ENCODE measurements at places on chromosomes 7 and 10.

- DNase-seq, result no peak
Observed at GRCh38 chr10:3776796-3777571, 8.0 kb downstream of the KLF6 start.

- DNase-seq, result no peak
Observed at GRCh38 chr7:116528008-116528789, 3.4 kb downstream of the CAV1 start.

- no peak for DNase-seq
Observed at GRCh38 chr10:61153771-61154170, 209.8 kb upstream of the RHOBTB1 start.

DNA sequence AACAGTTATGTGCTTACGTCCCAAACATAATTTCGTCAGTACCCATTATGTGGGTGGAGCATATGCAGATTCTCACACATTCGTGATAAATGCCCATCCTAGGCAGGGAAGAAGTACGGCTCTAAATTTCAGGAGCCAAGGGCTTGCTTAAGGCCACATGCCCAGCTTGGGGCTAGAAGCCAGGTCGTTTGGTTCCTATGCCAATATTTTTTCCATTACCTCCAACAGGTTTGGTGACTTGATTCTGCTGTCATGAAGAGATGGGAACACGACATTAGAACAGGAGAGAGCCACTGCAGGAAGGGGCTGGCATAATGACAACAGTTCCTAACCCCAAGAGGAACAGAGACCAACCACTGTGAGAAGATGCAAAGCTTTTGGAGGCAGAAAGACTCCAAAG, 85.1 kb downstream of the HIPK2 start:
- DNase-seq, result no peak

GRCh38 chr7:140364819-140365218, 33.5 kb downstream of the SLC37A3 start:
- no peak for DNase-seq

GRCh38 chr7:145868935-145869334, 247.7 kb upstream of the CNTNAP2 start:
- no peak for DNase-seq

GRCh38 chr10:121288011-121288410, 310.2 kb downstream of the FGFR2 start:
- DNase-seq, result no peak

DNA sequence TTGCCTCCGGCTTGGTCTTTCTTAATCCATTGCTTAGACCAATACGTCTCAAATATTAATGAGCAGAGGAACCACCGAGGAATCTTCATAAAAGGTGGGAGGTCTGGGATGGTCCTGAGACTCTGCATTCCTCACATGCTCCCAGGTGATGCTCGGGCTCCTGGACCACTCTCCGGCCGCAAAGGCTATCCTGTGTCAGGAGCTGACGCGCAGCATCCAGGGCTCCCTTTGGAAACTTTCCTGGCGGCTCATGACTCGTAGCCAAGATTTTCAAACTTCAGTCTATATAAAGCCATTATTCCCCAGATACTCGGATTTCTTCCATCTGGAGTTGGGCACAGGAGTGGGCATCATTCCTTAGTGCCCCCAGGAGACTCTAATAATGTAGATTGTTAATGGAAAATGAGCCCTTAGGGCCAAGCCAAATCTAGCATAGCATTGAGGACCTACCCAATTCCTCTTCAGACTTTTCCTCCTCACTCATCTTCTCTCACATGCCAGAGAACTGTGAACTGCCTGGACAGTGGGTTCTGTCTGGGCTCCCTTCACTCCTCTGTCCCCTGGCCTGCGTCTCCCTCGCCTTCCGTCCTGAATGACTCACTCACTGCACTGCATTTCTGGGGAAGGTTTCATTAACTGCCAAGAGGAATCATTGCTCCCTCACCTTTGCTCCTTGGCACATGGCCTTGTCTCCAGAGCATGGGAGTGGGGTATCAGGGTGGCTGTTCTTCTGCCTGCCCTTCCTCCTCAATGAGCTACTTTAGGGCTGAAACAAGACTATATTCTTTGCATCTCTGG, 89.3 kb downstream of the MKI67 start:
- DNase-seq, result no peak

- DNase-seq, result no peak
Observed at GRCh38 chr7:91358303-91358702, 94.1 kb downstream of the FZD1 start.

- no peak for DNase-seq
Observed at GRCh38 chr7:76515999-76516443, 5.7 kb downstream of the UPK3B start.

DNA sequence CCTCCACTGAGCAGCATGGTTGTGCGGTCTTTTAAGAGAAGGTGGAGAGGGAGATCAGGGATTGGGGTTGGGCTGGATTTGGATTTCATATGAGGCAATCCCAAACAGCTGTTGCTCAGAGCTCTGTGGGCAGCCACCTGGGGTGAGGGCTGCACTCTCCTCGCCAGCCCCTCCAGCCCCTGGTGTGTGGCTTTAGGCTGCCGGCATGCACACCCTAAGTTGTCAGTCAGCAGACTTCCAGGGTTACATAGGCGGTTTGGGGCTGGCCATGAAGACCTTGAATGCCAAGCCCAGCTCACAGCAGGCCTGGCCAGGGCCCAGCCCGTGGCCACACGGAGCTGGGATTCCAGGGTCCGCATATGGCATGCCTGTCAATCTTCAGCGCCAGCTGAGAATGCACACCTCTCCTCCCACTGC, 54.8 kb downstream of the ZMIZ1 start:
- DNase-seq, result no peak

GRCh38 chr7:714251-714671, 12.2 kb upstream of the DNAAF5 start:
- DNase-seq, result no peak

DNA sequence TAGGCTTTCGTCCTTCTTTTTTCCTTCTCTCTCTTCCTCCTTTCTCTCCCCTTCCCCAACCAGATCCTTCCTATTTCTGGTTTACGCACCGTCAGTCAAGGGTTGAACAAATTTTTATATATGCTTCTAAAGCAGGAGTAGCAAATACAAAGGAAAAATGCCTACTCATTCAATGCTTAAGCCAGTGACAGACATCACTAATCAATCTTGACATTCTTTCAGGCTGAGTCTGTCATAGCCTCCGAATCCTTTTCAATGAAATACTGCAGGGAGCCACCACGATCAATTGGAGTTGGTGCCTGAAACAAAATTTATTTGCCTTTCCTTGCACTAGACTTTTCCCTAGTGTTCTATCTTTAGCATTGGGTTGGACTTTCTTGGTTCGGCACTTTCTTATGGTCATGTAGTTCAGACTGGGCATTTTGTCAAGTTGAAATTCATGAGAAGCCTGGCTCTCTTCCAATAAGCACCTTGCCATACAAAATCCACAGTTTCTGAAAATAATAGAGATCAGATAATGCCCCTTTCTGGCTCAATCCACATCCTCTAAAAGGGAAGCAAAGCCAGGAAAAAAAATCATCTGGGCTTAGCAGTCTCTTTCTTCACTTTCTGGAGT, 239.5 kb upstream of the PLXNA4 start:
- DNase-seq, result no peak

DNA sequence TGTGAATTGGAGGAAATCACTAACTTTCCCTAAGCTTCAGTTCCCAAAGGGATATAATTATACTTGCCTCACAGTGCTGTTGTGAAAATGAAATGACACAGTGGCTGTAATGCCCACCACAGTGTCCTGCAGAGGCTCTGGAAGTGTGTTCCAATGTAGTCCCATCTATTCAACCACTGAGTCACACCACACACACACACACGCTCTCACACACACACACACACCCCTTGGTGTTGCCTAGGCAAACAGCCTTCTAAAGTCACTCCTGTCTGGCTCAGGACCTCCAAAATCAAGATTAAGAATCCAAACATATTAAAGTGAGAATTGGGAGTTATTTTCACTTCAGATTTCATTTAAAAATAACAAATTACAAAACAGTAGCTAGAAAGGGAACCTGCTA, 73.3 kb downstream of the NRCAM start:
- DNase-seq, result no peak

DNA sequence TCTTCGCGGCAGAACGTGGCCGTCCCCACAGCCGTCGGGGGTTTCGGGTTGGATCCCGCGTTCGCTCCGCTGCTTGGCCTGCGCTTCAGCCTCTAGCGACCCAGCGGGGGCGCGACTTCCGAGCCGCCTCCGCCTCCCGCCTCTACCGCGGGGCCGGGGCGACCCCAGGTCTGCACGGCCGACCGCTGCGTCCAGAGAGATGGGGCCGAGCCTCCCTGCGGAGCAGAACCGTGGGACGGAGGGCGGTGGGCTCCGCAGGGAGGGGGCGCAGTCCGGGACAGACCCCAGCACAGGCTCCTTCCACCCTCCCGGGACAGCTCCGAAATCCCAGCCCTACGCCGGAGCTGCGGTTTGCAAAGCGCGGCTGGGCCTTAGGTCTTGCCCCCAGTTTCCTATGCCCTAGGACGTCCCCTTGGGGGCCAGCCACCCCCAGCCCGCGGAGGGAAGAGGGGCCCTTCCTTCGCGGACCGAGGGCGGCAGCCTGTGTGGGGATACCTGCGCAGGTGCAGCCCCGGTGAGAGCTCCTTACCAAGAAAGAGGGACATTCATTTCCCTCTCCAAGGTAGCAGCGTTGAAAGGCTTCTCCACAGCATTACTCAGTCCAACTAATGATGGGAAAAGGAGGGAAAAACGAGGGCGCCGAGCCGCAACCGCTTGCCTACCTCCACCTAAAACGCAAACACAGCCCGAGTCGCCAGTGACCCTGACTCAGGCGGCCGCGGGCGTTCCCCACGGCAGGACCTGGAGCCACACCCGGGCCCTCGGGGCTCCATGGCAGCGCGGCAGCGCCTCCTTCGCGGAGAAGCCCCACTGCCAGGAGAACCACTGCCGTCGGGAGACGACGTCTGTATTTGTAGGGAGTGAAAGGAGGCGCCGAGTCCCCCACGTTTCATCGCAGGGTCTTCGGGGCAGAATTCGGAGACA, 115.7 kb downstream of the BMS1 start:
- DNase-seq, result no peak

DNA sequence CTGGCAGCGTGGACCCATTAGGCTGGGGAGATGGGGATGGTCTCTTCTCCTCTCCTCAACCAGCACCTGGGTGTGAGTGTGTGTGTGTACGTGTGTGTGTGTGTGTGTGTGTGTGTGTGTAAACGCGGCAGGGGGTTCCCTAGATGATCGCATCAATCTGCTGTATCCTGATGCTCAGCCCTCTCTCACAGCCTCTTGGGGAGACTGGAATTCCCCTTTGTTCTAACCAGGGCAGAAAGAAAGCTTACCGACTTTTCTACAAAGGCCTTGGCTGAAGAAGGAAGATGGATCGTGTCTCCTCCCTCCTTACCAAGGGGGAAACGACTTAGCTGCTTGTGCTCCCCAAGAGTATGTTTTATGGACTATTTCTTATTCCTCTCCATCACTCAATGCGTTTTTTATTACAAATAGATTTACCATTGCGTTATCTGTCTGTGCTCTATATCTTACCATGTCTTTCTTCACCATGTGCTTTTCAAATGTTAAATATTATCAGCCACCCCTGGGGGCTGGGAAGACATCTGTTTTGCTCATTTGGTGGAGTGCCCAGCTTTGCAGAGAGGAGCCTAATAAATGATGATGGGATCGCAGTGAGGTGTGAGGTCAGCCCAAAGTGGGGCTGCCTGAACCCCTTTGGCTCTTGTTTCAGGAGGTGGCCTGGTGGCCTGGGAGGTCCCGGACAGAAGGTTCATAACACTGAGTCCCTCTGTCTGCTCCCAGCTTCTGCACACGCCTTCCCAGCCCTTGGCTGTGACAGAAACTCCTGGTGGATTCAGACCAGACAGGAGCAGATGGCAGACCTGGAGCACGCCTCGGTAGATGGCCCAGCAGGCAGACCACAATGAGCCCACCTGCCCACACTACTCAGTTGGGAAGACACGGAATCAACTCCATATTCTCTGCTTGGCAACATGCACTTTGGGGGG, 262.0 kb downstream of the PRPF18 start:
- DNase-seq, result no peak

DNA sequence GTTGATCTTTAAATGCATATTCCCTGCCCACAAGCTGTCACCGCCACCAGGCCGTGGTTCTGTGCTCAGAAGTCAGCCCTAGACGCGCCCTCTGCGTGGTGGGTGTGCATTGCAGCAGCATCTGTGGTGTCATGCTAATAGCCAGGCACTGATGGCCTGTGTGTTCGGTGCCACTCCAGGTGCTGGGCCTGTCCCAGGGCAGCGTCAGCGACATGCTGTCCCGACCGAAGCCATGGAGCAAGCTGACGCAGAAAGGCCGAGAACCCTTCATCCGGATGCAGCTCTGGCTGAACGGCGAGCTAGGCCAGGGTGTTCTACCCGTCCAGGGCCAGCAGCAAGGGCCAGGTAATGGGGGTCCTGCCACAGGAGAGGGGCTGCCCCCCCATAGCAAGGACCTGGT, 82.5 kb upstream of the SH2B2 start:
- DNase-seq, result no peak

DNA sequence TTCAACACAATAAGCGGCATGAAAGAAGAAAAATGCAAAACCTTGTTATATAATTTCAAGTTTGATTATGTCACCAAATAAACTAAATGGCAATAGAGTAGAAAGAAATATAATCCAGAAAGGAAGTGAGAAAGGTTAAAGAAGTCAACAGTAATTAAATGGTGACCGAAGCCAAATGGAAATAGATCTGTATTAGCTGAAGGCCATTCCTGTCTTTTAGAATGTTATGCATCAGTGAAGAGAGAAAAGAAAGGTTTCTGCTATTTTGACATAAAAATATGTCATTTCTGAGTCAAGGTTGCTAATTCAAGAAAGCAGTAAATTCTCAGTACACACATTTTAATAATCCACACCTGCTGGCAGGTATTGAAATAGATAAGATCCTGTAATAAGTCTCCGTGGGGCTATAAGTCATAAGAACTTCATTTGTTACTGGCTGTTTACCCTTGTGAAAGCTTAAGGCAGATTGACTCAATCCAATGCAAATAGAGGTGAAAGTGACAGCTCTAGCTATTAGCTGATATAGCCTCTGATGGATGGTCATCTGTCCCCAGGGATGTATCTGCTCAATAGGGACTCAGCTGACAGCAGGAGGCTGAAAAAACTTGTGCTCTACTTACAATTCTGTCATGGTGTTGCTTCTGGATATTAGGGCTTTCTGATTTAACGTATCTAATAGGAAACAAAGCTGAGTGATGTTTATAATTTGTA, 152.1 kb downstream of the FZD1 start:
- DNase-seq, result no peak

DNA sequence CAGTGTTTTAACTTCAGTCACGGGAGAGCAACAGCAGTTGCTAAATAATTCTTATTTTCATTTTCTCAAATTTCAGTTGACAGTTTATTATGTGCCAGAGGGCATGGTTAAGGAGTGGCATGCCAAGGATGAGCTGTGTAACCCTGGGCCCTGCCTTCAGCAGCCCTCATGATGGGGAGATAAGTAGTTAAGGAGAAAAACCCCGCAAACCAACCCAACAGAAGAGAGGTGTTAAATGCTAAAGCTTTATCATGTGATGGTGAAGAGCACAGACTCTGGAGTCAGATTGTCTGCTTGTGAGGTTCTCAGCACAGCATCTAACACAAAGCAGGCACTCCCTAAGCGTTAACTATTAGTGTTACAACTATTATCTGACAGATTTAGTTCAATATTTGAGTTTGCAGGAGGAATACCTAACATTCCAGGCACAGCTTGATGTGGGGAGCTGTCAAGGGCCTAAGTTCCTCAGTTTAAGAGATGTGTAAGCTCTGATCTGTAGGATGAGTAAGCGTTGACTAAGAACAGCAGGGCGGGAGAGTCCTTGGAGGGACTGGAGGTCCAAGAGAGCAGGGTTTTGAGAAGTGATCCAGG, 29.6 kb downstream of the STAM start:
- DNase-seq, result no peak

GRCh38 chr10:120195984-120196712, 260.9 kb upstream of the PLPP4 start:
- no peak for DNase-seq

- no peak for DNase-seq
Observed at GRCh38 chr7:41503438-41503837, 199.5 kb downstream of the INHBA start.

All from activated T-cell treated with anti-CD3 and anti-CD28 coated beads for 48 hours (primary cell).